ENCODE measurements at places on chromosomes 16 and 17. TPM values are rescaled to one million over a fixed set of nuclear protein-coding genes. Genes with fewer than 3 reads are reported as not detected.

- H3K4me3 ChIP-seq: no peak overlapping the region
- H3K36me3 ChIP-seq: no peaks in the 10 kb centered on the region
- peak; percentile 53 for DNase-seq
- H3K27me3 ChIP-seq: peaks cover 15% of the 10 kb centered on the region
- H3K4me1 ChIP-seq: peaks cover 28% of the 10 kb centered on the region
These were observed 1.7 kb downstream of the METRNL start for GRCh38 chr17:83080858-83081683.

DNA sequence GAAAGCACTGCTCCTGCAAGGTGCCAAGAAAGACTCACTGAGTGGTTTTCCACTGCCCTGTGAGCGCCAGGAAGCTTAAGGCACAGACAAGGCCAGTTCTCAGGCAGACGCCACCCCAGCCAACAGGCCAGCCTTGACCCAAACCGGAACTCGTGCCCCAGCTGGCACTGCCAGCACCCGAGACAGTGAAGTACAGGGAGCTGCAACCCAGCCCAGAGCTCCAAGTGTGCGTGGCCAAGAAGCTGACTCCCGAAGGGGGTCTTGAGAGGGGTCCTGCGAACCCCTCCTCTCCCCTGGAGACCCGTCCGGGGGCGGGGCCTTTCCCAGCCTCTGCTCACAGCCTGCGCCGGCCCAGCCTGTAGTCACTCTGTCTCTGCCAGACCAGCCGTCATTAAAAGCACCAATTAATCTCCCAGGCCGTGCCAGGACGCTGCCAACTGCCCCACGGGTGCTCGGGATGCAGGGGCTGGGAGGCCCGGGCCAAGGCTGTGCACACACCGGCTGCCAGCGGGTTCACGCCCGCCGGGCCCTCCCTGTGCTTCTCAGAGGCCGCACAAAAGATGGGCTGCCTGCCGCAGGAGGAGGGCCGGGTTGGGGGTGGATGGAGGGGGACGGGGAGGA is 4.4 kb upstream of the SOX8 start:
- H3K4me1 ChIP-seq: peaks cover 2% of the 10 kb centered on the region
- no peak for DNase-seq
- H3K27ac ChIP-seq: no peak overlapping the region
- no peak overlapping the region for H3K4me3 ChIP-seq

DNA sequence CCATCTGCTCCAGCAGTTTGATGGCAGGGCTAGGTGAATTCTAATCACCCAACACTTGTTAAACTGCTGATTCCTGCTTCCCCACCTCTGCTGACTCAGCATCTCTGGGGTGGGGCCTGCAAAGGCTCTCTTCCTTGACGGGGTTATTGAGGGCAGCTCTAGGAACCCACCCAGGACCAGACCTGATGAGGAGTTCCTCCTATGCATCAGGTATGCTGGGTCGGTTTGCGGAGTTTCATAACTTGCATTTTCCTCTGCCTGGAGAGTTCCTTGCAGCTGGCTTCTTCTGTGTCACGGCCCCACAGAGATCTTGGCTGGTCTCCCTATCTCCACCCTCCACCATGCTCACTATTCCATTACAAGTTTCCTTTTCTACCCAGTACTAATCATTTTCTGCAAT is 93.4 kb upstream of the CCL2 start:
- no peak overlapping the region for H3K4me3 ChIP-seq
- peaks cover under 1% of the 10 kb centered on the region for H3K4me1 ChIP-seq
- no peak for DNase-seq
- H3K27me3 ChIP-seq: peaks cover 41% of the 10 kb centered on the region
- no peak overlapping the region for H3K27ac ChIP-seq

GRCh38 chr17:8153957-8154607 is 1.9 kb upstream of the PER1 start:
- H3K27me3 ChIP-seq: no peaks in the 10 kb centered on the region
- no peak overlapping the region for H3K27ac ChIP-seq
- H3K4me1 ChIP-seq: peaks cover 49% of the 10 kb centered on the region

Gene EFNB3
- not detected for total RNA-seq

Gene DOC2B
- total RNA-seq: 0.08 TPM

Gene RHBDF1
- not detected for total RNA-seq

GRCh38 chr16:1460602-1461138 is 14.2 kb downstream of the CLCN7 start:
- H3K4me1 ChIP-seq: peaks cover 4% of the 10 kb centered on the region
- H3K4me3 ChIP-seq: no peak overlapping the region
- no peaks in the 10 kb centered on the region for H3K36me3 ChIP-seq
- no peak overlapping the region for H3K27ac ChIP-seq

Gene MRPL12
- 227 TPM for total RNA-seq

DNA sequence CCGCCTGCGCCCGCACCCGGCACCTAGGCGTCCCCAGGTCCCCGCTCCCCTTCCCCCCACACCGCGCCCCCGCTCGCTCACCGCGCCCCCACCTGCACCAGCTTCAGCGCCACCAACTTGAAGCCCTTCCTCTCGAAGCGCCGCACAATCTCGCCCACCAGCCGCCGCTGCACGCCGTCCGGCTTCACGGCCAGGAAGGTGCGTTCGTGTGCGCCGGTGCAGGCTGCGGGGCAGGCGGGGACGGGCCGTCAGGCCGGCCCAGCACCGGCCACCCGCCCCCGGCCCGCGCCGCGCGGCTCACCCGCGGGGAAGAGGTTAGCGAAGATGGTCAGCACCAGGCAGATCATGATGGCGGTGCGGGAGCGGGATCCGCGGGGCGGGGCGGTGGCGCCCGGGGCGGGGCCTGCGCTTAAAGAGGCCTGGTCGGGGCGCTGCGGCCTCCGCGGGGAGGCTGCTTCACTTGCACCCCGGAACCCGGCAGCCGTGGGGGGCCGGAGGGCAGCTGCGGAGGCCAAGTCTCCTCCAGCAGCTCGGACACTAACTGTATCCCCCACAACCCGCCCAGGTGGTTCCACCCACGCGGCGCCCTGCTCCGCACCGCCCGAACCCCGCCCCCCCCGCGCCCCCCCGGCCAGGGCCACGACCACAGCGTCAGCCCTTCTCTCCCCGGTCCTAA is at the start of gene NME3:
Gene NME3, minus strand, starts transcription at position 356 of the 676 bp plus-strand sequence. Its CDS starts 9 bp downstream, at position 347.
- DNase-seq: peak; percentile 80
- H3K27me3 ChIP-seq: peaks cover 3% of the 10 kb centered on the region
- peak within 1 kb of the TSS; percentile 99 for H3K27ac ChIP-seq
- H3K4me1 ChIP-seq: peaks cover 10% of the 10 kb centered on the region
- peaks cover 16% of the 10 kb centered on the region for H3K36me3 ChIP-seq

Gene NUDT16L1
- total RNA-seq: 26.5 TPM

DNA sequence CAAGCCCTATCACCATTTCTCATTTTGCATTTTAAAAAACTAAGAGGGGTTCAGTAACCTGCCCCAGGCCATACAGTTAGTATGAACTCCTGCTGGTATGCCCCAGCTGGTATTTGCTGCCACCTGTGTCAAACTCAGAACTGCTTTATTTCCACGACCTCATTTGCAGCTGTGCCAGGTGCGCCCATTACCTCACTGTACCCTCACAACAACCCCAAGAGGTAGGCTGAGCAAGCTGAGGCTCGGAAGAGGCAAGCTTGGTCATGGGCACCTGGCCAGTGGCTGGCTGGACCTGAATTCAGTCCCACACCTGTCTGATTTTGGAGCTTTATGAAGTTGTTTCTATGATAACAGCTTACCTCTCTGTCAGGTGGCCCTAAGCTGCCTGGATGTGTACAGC is 7.6 kb downstream of the EPN2 start:
- no peak overlapping the region for H3K27ac ChIP-seq
- peaks cover 14% of the 10 kb centered on the region for H3K27me3 ChIP-seq

DNA sequence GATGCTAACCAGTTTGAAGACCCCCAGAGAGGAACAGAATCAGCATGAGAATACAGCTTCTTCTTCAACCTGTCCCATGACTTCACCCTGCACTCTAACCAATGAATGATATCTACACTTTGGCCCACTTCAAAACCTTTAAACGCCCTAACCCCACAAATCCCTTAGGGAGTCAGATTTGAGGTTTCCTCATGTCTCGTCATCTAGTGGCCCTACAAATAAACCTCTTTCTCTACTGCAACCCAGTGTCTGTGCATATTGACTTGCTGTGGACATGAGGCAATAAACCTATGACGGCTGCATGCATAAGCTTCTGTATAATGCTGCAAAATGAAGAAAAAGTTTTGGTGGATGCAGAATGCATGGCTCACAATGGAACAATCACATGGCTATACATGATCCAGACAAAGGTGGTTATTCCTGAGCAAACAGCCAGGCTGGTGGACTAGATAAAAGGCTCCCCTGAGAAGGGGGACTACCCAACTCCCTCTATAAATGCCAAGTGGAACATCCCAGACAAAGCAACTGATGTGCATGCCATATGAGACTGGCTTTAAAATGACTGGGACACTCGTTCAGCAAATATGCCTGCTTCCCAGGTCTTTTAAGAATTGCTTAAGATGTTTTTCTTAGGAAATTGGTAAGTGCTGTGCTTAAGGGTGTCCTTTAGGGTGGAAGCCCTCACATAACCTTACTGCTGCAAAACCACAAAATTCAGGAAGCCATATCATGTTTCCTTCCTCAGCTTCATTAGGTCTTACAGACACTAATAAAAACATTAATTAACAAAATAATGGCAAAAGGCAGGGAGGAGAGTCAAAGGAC is 12.2 kb downstream of the N4BP1 start:
- peaks cover 43% of the 10 kb centered on the region for H3K36me3 ChIP-seq
- no peak overlapping the region for H3K4me3 ChIP-seq
- DNase-seq: no peak
- peaks cover 56% of the 10 kb centered on the region for H3K4me1 ChIP-seq

DNA sequence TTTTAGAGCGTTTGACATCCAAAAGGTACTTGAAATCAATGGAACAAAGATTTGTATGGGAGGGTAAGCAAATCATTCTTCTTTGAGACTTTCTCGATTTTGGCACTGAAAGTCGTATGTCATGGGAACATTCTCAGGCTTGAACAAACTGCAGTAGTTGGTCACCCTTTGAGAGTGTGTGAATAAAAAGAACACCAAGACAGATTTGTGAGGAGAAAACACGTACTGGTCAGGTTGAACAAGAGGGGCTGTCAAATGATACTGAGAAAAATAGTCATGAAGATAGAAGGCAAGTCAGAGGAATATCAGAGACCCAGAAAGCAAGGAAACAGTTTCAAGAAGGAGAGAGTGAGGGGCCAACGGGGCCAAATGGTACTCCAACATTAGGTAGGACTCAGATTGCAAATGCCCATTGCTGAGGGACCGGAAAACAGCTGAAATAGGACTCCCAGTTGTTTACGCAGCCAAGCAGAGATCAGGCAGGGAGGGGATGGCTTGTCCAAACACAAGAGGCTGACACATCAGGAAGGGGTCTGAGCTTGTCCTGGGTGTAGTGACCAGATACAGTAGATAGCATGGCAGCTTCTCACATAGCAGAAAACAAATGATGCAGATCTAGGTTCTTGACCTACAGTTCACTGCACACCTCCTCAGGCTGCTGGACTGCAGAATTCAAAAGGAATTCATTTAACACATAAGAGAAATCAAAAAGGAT is 74.5 kb upstream of the MYOCD start:
- H3K36me3 ChIP-seq: no peaks in the 10 kb centered on the region
- no peak for DNase-seq
- no peak overlapping the region for H3K27ac ChIP-seq

DNA sequence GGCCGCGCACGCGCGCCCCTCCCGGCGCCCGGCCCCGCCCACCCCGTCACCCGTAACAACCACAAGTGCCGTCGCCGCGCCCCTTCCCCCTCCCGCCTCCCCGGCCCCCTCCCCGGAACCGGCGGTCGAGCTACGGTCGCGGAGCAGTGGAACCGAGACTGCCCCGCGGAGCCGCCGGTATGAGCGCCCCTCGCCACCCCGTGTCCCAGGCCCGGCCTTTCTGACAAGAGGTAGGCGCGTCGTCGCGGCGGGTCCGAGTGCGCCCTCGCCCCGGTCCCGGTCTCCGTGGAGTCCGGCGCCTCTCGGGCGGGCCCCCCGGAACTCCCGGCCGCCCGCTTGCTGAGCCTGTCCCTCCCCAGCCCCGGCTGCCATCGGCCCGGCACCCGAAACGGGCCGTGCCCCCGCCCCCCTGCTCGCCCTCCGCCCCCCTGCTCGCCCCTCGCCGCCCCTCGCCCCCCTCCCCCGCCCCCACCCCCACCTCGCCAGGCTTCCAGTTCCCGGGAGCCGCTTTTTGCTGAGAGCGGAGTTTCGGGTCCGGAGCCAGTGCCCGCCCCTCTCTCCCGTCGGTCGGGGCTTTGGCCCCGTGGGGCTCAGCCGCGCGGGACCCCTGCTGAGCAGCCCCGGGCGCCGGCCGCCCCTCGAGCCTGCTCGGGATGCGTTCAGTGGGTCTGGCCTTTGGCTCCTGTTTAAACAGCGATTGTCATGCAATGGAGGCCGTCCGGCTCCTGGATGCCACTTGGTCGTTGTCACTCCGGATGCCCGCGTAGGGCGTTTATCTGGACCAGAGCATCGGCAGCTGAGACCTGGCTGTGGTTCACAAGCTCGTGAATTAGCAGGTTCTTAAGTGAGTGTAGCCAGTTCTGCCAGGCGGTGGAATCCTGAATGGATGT is at the start of gene SEC14L1:
Gene SEC14L1, plus strand, starts transcription at position 92 of the 890 bp plus-strand sequence. CDS start 2,628 bp downstream, outside the sequence.
- DNase-seq: peak; percentile 37
- peaks cover 52% of the 10 kb centered on the region for H3K4me1 ChIP-seq
- H3K36me3 ChIP-seq: peaks cover 40% of the 10 kb centered on the region
- peak within 1 kb of the TSS; percentile 86 for H3K4me3 ChIP-seq
- no peaks in the 10 kb centered on the region for H3K27me3 ChIP-seq
- peak within 1 kb of the TSS; percentile 96 for H3K27ac ChIP-seq

- DNase-seq: no peak
- no peak overlapping the region for H3K4me3 ChIP-seq
- H3K27ac ChIP-seq: no peak overlapping the region
- no peaks in the 10 kb centered on the region for H3K4me1 ChIP-seq
- H3K27me3 ChIP-seq: no peaks in the 10 kb centered on the region
- peaks cover 3% of the 10 kb centered on the region for H3K36me3 ChIP-seq
These were observed 103.9 kb upstream of the NETO2 start for GRCh38 chr16:47247690-47248089.

DNA sequence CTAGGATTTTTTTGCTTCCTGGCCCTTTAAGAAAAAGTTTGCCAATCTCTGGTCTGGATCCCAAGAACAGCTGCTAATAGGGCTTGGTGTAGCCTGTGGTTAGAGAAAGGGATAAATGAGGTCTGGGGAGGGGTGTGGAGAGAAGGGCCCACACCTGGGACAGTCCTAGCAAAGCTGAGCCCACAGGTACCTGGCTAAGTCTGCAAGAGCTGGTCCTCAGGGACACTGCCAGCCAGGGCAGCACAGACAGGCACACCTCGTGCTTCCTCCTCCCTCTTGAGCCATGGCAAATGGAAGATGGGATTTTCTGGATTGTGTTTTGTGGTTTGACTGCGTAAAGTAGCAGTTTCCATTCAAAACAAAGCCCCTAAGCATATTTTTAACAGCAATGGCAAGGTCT is 217.5 kb downstream of the SOX9 start:
- no peak overlapping the region for H3K4me3 ChIP-seq
- H3K27ac ChIP-seq: no peak overlapping the region
- DNase-seq: no peak
- no peaks in the 10 kb centered on the region for H3K4me1 ChIP-seq
- H3K36me3 ChIP-seq: no peaks in the 10 kb centered on the region

Gene EVPL
- total RNA-seq: 2.5 TPM

DNA sequence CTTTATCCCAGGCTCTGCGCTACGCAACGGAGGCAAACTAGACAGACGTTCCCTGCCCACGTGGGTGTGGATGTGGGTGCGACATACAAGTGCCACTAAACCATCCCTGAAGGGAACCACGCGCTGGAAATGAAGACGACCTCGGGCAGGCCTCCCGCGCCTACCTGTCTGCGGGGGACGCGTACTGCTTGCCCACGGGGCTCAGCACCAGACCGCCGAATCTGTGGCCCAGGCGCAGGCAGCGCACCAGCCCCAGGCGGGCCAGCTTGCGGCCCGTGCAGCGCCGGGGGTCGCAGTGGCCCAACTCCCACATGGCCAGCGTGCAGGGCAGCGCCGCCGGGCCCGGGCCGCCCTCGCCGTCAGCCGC is 480 bp downstream of the TSR3 start:
- no peaks in the 10 kb centered on the region for H3K27me3 ChIP-seq
- peaks cover 21% of the 10 kb centered on the region for H3K4me1 ChIP-seq
- DNase-seq: no peak
- H3K27ac ChIP-seq: peak overlapping the region; percentile 74
- peak overlapping the region; percentile 82 for H3K4me3 ChIP-seq
- H3K36me3 ChIP-seq: peaks cover 4% of the 10 kb centered on the region

Gene ABCA10
- 0.41 TPM for total RNA-seq
